ENCODE measurements at places on chromosomes 3 and 15. TPM values are rescaled to one million over a fixed set of nuclear protein-coding genes. Genes with fewer than 3 reads are reported as not detected.

The SERPINI2 gene
- not detected for total RNA-seq

The COL8A1 gene
- not detected for total RNA-seq

The TIGIT gene
- not detected for total RNA-seq

The GRIP2 gene
- total RNA-seq = 0.25 TPM

The SPTSSB gene
- 1.1 TPM for total RNA-seq

The INSYN1 gene
- total RNA-seq = 0.17 TPM

The ABCF3 gene
- 22.0 TPM for total RNA-seq

- no peak for DNase-seq
Observed at GRCh38 chr15:80219955-80220354, 32.1 kb downstream of the CTXND1 start.

DNA sequence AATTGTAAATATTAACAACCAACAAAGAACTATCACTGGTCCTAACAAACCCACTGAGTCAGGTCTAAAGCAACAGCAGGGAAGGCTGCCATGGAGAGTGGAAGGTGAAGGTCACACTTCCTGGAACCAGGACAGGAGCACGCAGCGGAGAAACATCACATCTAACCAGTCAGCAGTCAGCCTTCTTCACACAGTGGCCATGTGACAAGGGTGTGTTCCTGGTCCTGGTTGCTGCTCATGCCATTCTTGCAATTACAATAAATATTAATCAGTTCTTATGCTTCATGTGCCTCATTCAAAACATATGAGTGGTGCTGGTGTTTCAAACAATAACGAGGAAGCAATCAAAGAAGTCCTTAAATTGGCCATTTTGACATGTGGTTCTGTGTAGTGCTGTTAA is 162.8 kb downstream of the ARRDC4 start:
- DNase-seq = no peak

DNA sequence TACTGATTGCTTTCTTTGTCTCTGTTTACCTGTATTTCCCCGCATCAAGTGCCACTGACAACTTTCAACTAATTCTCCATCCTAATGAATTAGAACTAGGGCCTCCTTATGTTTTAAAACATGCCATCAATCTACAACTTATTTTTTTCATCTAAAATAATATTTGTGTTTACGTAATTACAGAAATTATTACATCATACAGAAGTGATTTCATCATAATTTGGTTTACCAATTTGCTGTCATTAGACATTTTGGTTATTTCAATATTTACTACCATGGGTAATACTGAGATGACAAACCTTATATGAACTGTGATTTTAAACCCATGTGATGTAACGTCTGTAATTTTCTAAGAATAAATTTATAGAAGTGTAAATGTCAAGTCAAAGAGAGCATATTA is 468.0 kb upstream of the IL12A start:
- no peak for DNase-seq

DNA sequence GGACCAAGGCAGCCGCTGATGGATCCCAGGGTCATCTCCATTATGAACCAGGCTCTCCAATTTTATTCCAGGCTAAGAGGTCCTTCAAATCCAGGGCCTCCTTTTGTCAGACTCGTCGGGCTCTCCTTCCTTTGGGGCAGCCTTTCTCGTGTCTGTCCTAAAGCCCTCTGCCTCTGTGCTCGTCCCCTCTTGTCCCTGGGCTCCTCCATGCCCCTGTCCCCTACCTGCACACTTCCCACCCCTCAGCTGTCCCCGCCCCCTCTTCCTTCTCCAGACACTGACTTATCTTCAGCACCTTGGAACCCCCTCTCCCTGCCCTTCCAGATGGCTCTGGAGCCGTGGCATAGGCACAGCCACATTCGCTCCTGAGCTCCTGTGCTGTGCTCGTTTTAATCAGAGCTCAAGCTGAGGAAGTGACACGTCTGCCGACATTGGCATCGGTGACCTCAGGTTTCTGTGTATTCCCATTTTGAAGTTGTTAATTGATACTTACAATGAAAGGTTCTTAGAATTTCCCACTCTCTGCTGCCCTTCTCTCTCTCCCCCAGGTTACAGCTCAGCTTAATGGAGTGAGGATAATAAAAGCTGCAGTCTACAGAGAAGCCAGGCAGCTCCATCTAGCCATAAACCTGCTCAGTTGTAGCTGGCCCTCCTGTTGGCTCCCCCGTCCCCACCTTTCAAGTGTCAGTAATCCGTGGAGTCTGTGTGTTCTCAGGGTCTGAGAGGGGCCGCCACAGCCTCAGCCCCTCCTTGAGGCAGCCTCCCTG is 51.1 kb upstream of the SEC22A start:
- DNase-seq = no peak

GRCh38 chr15:72156928-72157327 is 38.7 kb downstream of the SENP8 start:
- no peak for DNase-seq

- DNase-seq = no peak
Observed at GRCh38 chr3:177110895-177111294, 86.4 kb downstream of the TBL1XR1 start.

GRCh38 chr3:126508564-126508964 is 9.0 kb downstream of the UROC1 start:
- no peak for DNase-seq

GRCh38 chr15:22808761-22809280 is 22.4 kb downstream of the NIPA1 start:
- DNase-seq = no peak

DNA sequence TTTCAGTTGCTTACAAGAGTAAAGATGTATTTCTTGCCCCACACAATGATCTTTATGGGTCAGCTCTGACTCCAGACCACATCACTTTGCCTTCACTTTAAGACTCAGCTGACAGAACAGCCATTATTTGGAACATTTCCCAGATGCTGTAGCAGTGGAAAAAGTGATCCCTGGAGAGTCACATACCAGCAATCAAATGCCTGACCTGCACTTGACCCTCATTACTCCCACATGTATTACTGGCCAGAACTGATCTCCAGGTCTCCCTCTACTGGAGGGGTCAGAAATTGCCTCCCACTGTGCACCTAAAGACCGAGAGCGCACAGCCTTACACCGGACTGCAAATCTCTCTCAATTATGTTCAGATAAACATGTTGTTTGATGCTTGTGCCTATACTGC is 88.6 kb upstream of the ZNF385D start:
- no peak for DNase-seq

DNA sequence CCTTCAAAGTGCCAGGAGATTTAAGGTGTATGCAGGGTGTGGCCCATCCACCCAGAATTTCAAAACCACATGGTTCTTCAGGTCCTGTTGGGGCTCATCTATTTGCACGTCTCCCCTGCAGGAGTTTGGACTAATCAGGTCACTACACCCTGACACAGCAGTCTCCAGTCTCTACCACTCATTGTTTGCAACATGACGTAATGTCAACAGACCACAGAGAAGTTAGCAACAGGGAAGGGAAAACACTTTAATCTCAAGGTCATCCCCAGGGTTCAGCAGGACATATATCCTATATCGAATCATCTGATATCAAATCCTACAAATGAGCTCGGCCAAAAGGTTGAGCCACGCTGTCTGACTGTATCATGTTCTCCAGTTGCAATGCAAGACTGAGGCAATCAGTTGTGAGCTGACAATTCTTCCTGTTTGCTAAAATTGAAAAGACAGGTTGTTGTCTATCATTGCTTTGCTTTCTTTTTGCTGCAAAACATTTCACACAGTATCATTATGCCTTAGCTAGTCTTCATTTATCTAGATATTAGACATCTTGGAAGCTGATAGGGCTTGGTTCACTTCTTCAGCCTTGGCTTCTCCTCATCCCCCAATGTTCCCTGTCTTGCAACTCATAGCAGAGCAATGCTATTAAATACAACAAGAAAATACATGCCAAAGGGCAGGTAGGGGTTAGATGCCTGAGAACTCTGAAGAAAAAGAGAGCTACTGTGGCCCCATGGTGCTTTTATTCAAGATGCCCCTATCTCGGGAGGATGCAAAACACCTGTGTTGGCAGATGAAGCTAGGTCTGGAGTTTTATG is 13.4 kb upstream of the LEKR1 start:
- DNase-seq = no peak

DNA sequence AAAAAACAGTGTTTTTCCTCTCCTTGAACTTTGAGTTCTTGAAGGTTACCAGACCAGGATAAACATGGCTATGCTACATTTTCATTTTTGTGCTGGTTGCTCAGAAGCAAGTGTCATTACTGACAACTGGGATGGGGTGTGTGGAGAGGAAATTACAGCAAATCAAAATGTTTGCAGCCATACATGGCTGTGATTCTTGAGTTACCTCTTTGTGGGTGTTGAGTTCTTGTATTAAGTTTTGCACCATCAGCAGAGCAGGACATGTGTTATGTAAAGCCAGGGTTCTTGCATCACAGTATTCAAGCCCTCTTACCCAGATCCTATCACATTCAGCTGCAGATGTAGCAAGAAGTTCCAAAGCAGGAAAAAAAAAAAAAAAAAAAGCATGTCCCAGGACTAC is 53.9 kb upstream of the ATOSA start:
- DNase-seq = no peak

GRCh38 chr15:100856867-100857266 is 22.8 kb upstream of the ALDH1A3 start:
- no peak for DNase-seq

DNA sequence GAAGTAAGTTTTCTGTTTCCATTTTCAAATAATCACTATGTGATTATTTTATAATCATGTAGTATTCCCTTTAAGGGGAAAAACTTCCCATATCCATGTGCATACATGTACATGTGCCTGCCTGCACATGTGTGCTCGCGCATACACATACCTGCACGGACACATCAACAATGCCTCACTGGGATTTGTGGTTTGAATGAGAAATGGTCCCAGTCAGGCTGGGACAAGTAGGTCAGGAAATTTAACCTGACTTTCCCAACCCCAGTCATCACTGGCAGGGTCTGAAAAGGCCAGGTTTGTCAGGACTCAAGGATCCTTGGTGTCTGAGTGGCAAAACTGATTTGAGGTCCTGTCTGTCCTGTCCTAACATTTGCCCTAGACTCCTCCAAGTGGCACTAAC is 109.3 kb upstream of the MRPS22 start:
- DNase-seq = no peak

- no peak for DNase-seq
Observed at GRCh38 chr15:57282686-57283085, 93.6 kb upstream of the CGNL1 start.

All from neural progenitor cell (in vitro differentiated cells).